ENCODE measurements at places on chromosomes 16 and 17.
A peak's percentile ranks its signal among the peaks of the same experiment; 100 is the strongest.

GRCh38 chr17:72393553-72393952, 272.7 kb downstream of the SOX9 start:
- DNase-seq = no peak

DNA sequence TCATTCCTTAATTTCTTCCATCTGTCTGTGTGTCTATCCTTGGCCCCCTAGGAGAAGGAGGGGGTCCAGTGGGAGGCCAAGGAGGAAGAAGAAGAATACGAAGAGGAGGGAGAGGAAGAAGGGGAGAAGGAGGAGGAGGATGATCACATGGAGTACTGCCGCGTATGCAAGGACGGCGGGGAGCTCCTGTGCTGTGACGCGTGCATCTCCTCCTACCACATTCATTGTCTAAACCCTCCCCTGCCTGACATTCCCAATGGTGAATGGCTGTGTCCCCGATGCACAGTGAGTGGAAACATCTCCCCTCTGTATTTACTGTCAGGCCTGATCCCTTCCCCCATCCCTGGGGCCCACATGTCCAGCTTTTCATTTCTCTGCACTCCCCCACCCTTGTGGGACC, 6.3 kb downstream of the CHD3 start:
- no peak for DNase-seq

- no peak for DNase-seq
Measured at GRCh38 chr16:31085873-31086628, 2.7 kb downstream of the PRSS53 start.

GRCh38 chr17:14871921-14872320, 393.2 kb downstream of the PMP22 start:
- no peak for DNase-seq

- no peak for DNase-seq
Measured at GRCh38 chr17:43438626-43439025, 39.8 kb downstream of the ARL4D start.

GRCh38 chr17:75240394-75241142, 20.8 kb downstream of the GGA3 start:
- DNase-seq = no peak

GRCh38 chr16:86578611-86579267, 390 bp downstream of the FOXL1 start:
- DNase-seq = no peak

DNA sequence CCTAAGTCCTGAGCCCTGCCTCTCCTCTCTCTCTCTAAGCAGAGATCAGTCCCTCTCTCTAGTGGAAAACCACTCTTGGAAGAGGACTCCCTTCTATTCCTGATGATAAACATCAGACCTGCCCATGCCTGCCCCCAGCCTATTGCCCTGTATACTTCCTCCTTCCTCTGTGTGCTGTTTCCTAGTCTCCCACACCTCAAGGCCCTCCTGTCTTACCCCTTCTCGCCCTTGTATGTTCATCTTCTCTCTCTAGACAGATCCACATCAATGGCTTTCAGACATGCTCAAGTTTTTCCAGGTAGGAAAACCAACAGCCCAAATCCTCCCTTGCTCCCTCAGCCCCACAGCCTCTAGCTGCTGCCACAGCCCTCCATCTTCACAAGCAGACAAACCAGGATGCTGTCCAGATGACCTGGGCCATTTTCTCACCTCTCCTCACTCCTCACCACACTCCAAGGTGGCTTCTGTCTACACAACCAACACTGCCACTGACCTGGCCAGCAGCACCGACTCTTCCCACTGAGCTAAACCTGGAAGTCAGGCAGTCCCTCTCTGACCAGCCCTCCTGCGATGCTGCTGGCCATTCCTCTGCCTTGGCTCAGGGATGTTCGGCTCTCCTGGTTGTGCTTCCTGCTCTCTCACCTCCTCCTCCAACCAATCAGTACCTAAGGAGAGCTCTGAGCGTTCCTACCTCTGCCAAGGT, 36.3 kb downstream of the MARF1 start:
- DNase-seq = no peak

DNA sequence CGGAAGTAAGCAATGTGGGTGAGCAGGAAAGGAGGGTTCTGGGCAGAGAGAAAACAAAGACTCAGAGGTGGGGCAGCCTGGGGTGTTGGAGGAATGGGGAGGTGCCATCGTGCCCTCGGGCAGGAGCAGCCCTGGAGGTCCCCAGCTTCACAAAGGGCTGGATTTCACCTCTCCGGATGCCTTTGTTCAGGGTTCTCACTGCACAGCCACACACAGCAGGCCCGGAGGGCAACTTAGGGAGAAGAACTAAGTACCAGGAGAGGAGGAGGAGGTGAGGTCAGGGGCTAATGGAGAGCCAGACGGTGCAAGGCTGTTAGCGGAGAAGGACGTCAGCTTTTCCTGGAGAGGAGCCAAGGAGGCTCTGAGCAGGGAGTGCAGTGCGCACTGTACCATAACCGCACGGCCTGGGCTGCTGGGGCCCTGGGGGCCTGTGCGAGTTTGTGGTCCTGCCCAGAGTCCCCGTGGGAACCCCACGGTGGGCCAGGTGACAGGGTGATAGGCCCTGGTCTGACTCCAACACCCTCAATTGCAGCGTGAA, 9.3 kb downstream of the ARRB2 start:
- no peak for DNase-seq

GRCh38 chr17:67015001-67015400, 29.4 kb upstream of the CACNG1 start:
- no peak for DNase-seq

GRCh38 chr16:324451-325334, 27.8 kb downstream of the AXIN1 start:
- peak; percentile 52 for DNase-seq

DNA sequence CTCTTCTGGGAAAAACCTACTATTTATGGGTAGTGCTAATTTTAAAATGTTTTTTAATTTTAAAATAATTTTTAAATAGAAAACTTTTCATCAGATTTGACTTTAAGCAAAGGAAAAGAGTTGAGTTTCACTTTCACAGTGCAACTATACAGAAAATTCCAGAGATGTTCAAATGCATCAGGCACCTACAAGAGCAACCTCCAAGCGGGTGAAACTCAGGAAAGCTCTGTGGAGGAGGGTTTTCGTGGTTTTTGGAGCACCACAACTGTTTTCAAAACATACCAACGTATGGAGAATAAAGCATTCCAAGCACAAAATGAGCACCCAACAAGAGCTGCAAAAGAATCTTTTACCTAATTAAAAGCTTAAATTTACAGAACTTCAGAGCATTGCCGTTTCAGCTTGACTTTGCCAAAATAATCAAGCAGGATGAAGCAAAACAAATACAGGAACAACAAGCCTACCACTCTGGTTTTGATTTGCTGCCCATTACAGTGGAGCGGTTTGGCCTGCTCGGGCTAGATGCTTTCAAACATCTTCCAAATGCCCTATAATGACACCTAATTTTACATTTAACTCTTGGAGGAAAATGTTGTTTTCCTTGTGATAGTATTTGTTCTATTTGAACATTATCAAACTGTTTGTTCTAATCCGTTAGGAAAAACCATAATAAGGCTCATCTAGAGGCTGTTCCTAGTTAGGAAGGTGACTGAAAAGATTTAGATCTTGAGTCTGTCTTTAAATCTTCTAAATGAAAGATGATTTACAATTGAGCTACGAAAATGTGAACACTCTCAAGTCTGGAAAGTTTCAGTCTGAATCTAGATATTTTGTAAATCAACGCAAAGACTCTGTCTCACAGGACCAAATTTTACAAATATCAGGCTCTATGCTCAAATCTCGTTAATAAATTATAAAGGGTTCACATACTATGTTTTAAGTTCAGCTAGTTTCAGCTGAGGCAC, 34.5 kb downstream of the NACA2 start:
- DNase-seq = no peak

Data from activated T-helper 9 cell treated with anti-CD3 and anti-CD28 coated beads, Interleukin-2, amount 50 U/mL, for 16 hours (primary cell).